ENCODE measurements at places on chromosomes 5 and 9.

- no peak for DNase-seq
Observed at GRCh38 chr9:4905135-4905490, 80.0 kb upstream of the JAK2 start.

DNA sequence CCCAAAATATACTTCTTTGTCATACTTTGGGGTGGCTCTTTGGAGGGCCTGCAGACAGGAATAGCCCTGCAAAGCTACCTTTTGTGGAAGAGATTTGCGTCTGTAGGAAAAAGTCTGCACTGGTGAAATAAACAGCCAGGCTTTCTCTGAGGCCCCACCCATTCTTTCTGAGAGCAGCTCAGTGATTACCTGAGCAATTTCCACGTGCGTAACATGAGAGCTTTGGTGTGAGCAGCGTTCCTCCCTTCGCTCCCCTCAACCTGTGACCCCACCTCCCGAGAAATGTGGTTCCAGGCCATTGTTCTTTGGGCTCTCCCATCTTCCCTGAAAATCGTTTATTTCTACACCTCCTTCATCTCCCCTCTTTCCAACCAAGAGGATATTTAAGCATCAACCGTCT is 23.8 kb upstream of the FBP1 start:
- DNase-seq = no peak

DNA sequence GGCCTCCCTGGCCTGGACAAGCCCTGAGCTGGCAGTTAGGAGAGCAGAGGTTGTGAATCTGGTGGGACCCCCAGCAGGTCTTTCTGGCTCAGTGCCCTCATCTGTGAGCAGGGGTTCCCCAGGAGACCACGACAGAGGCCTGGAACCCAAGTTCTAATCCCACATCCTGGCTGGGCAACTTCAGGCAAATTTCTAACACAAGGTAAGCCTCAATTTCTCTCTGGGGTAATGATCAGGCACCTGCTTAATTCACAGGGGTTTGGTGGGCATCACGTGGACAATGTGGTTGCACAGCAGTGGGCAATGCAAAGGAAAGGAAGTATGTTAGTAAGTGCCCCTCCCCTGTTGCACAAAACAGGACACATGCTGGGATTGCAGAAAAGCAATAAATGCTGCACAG is 1.9 kb upstream of the KCNIP1 start:
- no peak for DNase-seq

DNA sequence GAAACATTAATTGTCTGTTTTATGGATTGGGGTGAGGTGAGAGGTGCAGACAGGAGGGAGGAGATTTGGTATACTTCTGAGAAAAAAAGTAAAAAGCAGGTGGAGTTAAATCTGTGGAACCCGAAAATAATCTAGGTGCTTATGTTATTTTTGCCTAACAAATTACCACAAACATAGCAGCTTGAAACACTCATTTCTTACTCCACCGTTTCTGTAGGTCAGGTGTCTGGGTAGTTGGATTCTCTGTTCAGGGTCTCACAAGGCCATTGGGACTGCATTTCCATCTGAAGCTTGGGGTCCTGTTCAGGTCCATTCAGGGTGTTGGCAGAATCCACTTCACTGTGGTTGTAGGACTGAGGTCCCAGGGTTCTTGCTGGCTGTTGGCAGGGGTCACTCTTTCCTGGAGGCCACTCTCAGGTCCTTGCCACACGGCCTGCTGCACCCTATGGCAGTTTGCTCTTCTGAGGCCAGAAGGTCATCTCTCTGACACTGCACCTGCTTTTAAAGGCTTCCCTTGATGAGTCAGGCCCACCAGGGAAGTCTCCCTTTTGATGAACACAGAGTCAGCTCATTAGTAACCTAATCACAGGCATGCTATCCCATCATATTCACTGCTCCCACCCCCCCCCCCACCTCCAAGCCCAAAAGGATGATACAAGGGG is 82.2 kb downstream of the TRIO start:
- DNase-seq = no peak

- DNase-seq = no peak
Observed at GRCh38 chr5:135606431-135606830, 27.6 kb upstream of the CXCL14 start.

- no peak for DNase-seq
Observed at GRCh38 chr9:98927724-98928123, 16.0 kb upstream of the COL15A1 start.

GRCh38 chr9:117957267-117957666 is 253.1 kb downstream of the TLR4 start:
- DNase-seq = no peak

- DNase-seq = no peak
Observed at GRCh38 chr5:149745943-149746324, 15.8 kb downstream of the PPARGC1B start.

DNA sequence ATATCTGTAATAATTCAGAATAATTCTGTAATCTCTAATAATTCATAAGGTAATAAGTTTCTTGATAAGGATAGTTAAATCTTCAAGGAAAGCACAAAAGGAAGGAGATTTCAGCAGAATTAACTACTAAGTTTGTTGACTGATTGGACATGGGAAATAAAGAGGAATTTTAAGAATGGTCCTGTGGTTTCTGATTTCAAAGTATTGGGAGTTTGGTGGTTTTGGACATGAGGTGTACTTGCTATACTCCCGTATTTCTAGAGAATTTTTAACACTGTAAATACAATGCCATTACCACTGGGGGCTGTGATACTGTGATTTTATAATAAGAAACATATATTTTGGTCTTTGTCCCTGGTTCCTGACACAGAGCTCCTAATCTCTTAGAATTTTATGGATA is 123.9 kb downstream of the UNC13B start:
- no peak for DNase-seq

- DNase-seq = no peak
Observed at GRCh38 chr5:18489703-18490102, 855.4 kb downstream of the TAF11L14 start.

DNA sequence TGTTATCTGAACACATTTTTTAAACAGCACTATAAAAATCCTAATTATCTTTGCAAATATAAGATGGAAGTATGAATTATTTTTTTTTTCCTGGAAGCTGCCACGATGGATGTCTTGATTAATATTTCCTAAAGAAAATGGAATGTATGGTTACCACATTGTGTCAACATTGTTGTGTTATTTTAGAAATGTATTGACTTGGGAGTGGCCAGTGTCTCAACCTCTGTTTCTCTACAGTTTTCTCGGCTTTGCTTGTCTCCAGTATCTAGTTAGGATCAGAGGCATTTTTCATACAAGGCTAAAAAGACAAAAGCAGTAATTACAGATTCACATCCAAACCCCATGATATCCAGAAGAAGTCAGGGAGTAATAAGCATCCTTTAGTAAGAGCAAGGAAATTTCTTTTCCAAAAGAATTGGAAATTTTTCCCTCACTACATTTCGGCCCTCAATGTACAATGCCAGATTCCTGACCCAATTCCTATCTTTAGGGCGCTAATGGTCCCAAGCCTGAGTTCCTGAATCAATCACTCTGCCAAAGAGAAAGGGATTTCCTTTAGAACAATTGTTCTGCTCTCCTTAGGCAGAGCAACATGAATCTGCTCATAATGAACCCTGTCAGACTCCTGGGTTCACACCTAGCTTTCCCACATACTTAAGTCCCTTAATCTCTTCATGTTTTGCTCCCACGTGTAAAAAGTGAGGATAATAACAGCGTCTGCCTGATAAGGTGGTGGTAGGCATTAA is 111.7 kb downstream of the EDIL3 start:
- DNase-seq = no peak

- no peak for DNase-seq
Observed at GRCh38 chr9:25461416-25461815, 216.8 kb downstream of the TUSC1 start.

- no peak for DNase-seq
Observed at GRCh38 chr9:121625590-121625989, 25.8 kb upstream of the DAB2IP start.

DNA sequence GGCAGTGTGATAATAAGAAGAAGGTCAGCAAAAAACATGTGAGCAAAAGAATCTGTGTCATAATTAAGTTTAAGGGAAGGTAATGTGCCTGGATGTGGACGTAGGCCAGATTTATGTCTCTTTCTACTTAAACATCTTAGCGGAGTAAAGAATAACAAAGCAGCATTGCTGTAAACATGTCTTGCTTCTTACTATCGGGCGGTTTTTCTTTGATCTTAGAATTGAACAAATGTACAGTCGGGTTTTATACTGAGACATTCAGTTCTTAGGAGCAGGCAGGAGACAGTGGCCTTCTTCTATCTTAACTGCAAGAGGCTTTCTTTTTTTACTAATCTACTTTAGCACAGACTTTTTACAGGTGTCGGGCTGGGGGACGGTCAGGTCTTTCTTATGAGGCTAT is 40.4 kb upstream of the FLT4 start:
- no peak for DNase-seq

DNA sequence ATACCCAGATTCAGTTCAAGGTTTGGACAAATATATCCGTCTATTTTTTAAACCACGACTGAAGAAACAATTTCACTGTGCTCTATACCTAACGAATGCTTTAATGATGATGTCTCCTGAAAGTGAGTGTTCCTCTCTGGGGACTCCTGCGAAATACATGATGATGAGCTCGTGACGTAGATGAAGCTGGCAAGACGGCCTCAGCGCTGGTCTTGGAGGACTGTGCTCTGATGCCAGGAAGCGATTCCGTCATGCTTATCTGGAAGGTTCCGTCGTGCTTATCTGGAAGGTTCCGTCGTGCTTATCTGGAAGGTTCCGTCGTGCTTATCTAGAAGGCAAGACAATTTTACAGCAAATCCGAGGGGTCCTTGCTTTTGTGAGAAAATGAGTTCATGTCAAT is 250.8 kb upstream of the IRX2 start:
- no peak for DNase-seq

GRCh38 chr5:124262470-124262869 is 484.0 kb downstream of the ZNF608 start:
- DNase-seq = no peak

- no peak for DNase-seq
Observed at GRCh38 chr5:17794815-17795214, 160.6 kb downstream of the TAF11L14 start.

DNA sequence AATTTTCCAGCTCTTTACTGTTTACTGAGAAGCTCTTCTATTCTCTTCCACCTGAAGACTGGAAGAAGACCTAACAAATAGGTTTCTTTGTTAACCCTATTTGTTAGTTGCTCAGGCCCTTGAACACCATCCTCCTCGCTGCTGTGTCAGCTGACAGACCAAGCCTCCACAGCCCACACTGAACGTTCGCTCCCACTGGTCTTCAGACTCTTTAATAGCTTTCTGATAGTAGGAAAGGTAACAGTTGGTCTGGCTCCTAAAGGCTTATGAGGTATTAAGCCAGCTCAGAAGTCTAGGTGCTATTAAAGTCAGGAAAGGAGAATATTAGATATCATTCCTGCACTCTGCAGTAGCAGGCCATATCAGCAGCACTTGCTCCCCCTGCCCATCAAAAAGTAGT is 23.3 kb upstream of the F2R start:
- no peak for DNase-seq

DNA sequence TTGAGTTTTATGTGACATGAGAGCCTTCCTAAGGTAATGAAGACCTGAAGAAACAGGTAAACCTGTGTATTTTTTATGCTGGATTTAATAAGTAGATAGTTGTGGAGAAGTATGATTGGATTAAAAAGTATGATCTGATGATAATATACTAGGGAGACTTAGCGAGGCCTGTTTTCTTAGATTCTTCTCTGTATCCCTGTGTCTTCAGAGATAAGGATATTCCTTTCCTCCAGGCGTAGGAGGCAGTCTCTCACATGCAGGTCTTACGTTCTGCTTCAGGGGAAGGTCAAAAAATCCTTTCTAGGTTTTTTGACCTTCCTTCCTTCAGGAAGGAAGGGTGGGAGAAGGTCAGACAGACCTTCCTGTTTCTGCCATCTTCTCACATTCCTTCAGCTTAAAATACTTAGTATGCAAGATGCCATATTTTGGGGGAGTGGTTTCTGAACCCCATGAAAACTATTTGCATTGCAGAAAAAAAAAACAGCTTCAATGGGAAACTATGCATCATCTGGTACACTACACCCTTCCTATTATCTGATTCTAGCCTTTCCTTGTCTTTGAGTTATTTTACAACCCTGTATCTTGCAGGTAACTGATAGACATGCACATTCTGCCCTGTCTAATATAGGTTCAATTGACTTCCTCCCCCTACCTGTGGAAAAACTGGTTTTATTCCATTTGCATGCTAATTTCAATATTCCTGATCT is 57.3 kb upstream of the ZNF608 start:
- no peak for DNase-seq

GRCh38 chr5:102090770-102091169 is 205.3 kb downstream of the SLCO4C1 start:
- no peak for DNase-seq

DNA sequence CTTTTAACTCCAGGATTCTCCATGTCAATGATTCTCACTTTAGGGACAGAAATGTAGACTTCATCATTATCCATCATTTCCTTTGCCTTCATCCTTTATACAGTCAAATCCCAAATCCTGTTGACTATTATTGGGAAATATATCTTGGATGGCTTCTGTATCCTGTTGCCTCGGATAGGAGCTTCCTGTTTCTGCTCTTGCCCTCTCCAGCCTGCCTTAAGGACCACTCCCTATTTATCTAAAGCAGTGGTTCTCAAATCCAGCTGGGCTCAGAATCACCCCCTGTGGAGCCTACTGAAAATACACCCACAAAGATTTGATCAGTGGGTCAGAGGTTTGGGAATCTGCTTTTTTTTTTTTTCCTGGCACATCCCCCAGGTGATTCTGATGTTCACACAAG is 8.5 kb downstream of the AFAP1L1 start:
- no peak for DNase-seq

DNA sequence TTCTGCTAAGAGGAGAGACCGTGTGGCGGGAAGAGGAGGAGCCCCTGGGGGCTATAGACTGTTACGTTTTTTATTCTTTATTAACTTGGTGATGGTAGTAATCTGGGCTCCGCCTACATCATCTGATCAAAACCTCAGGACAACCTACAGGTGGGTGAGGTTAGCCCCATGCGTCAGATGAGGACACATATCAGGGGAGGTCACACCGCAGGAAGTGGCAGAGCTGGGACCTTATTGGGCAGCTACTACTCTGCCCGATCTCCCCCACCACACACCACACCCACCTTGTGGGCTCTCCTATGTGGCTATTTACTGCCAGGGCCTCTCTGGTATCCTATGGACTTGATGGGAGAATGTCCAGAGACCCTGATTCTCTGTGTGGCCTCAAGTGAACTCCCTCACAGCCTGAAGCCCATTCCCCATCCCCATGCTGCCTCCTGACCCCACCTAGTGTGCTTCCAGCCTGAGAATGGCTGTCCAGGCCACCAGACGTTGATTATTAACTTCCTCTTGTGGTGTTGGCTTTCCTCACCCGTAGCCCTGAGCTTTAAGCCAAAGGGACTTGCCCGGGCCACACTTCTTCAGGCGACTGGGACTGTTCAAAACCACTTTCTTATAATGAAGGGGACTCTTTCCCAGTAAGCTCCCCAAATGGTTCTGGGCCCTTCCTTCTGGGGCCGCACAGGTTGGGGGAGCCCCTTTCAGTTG is 8.2 kb downstream of the UNC5A start:
- no peak for DNase-seq

DNA sequence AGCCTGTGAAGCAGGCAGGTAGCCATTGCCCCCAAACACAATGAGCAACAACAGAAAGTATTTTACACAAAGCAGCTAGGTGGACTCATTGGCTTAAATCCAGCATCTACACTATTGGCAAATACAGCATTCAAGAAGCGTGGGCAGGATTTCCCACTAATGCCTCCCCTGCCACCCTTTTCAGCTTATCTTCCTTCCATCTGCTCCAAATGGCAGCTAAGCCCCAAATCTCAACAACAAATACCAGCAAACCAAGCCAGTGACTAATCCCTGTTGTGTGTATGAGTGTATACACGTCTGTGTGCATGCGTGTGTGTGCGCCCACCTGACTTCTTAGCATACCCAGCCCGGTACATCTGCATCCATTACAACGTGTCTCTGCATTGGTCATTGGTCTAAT is 151.2 kb upstream of the WWC1 start:
- no peak for DNase-seq

All from activated T-helper 2 cell treated with anti-CD3 and anti-CD28 coated beads, Interferon-gamma antibody, Interleukin-2, Interleukin-4, amounts not matched to agents 10 μg/mL and 5 μg/mL and 100 μg/mL, durations not matched to agents 14 hours and 24 hours and 36 hours (primary cell).